Head of caudate nucleus (tissue), 42 donors: ENCODE measurements at places on chromosomes 16 and 17.
A peak's percentile ranks its signal among the peaks of the same experiment; 100 is the strongest.

GRCh38 chr17:50540560-50541401 is 6.2 kb upstream of the SPATA20 start:
- no peak for DNase-seq

DNA sequence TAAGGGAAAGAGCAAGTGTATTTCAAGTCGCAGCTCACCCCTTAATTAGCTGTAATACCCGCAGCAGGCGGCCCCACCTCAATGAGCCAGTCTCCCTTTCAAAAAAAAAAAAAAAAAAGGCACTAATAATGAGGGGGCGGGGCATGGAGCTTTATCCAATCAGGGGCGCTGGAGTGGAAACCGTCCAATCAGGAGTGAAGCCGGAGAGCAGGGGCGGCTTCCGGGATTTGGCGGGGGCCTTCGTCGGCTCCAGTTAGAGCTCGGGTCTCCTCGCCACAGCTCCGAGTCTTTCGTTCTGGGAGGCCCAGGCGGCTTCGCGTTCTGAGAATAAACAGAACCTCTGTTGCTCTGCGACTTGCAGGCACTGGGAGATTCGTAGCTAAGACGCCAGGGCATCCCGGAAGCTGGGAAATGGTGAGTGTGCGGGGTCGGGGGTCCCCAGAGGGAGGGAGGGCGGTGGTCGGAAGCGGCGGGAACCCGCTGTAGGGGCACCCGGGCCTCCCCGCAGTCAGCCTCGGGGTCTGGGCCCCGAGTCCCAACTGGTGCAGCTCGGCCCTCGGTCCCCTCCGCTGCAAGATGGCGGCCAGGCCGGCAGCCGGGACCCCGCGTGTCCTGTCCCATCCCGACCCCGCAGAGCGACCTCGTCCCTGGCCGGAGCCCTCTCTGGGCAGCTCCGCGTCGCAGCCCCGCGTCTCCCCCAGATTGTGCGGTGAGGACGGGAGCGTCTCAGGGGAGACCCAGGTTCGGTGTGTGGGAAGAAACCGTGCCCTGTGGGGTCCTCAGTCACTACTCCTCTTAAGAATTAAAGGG is at the start of gene ZNF267:
Gene ZNF267 (plus strand): TSS at position 252 of the 810 bp plus-strand sequence. CDS start 160 bp downstream, at position 412.
- peak; percentile 95 for DNase-seq

DNA sequence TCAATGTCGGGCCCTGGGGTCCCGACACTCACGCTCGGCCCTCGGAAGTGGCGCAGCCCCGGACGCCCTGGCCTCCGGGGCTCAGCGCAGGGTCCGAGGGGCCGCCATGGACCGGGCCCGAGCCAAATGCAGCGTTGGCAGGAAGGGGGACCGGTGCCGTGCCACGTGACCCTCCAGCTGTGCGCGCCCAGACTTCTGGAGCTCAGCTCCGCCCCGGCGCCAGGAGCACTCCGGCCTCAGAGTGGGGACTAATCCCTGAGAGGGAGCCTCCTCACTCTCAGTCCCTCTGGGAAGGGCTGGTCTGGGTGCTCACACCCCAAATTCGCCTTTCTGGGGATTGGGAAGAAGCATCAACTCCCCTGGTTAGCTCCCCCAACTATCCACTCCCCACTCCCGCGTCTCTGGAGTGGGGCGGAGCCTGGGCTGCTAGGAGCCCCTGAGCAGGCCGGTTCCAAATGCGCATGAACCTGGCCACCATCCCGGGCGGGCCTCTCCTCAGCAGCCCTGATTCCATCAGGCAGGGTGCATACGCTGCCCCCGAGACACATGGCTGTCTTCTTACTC is at the start of gene B3GNT9:
Gene B3GNT9 (minus strand): TSS at position 166 of the 564 bp plus-strand sequence. CDS start 513 bp downstream, outside the sequence.
- DNase-seq: no peak

DNA sequence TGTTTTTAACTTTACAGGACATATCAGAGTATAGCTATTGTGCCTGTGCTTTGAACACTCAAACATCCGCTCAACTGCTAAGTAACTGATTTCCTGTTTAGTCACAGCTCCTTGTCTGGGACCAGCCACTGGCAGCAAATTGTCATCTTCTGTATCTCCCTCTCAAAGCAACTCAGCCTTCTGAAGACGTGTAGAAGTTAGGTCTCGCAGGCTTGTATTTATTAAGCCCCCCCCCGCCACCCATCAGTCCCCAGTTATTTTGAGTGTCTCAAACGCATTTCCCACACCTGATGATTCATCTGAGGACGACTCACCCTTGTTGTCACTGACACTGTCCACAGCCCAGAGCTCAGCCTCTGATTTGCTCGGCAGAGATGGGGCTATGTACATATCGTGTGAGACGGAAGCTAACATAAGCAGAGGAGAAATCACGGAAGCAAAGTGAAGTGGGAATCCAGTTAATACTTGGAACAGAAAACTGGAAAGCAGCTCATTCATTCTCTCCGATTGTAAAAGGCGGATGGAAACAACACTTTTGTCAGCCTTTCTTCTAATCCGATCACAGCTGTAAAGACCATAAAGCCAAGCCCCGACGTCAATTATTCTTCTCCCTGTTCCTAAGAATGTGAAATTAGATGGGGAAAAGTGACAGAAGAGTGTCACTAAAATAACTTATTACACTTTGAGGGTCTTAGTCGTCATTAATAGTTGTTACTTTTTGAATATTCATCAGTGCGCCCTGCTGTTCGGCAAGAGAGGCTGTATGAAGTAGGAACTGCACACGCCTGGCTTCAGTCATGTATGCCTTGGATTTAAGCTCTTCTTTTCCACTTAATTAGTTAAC is 64.2 kb downstream of the PITPNC1 start:
- DNase-seq: no peak

DNA sequence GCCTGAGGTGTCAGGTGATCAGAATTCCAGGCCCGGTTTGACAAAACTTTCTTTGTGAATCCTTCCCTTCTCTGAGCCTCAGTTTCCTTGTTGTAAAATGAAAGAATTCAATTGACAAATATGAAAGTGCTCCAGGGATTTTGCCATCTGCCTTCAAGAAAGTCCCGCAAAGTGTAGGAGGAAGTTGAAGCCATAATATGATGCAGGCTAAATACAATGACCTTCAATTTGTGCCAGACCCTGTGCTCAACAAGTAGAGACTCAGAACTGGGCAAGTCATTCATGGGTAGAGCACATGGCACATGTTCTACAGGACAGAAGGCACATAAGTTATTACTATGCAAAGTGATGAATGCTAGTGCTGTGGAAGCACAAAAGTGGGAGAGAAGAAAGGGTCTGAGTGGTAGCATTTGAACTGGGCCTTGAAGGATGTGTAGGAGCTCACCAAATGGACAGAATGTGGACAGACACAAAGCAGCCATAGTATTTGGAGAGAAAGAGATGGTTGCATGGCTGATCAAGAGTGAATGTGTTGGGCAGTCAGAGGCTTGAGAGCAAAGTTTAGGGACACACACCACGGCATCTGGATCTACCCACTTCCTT is 2.4 kb upstream of the SCIMP start:
- no peak for DNase-seq

DNA sequence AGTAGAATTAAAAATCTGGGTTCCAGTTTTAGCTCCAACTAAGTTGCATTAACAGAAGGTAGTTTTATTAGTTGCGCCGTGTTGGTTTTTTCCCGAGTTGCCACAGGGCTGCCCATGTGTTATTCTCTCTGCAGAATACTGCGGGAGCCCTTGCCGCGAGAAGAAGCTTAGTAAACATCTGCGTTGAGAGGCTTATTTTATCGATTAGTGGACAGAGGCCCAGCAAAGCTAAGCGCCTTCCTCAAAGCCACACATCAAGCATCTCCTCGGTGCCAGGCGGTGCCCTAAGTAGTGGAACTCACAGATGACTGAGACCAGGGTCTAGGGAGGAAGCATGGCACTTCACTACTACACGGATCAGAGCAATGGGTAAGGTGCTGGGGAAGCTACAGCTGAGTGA is 212.3 kb upstream of the IRX5 start:
- no peak for DNase-seq

DNA sequence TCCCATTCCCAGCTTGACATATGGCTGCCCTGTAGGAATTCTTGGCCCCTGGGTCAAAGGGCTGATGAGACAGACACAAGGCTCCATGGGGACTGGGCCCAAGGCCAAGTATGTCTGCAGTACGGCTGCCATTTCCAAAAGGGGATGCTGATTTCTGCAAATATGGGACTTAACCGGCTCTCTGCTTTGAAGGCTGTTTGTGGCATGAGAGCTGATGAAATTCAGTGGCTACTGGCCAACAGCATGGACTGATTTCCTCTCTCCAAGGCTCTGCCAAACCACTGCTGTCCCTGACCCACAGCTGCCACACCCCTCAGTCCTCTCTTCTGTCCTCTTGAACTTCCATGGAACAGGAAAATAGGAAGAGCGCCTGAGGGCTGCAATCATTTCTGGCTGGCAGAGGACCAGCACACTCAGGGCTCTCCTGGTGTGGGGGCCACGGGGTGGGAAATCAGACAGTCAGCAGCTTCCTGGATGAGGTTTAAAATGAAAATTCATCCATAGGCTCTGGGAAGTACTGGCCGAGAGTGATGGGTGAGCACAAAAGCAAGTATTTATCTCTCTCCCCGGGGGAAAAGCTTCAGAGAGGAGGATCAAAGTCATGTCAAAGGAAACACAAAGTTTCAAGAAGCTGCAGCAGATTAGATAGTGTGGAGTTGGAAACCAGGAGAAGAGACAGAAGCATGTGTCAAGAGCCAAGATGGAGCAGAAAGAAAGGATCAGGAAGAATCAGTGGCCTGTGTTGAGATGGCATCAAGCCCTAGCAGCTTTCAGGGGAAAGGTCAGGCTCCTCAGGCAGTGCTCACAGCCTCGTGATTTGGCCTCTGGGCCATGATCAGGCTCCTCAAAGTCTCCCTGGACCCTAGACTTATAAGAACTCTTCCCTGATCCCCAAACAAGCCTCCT is 64.1 kb upstream of the SREBF1 start:
- peak; percentile 32 for DNase-seq

- DNase-seq: no peak
Observed at GRCh38 chr16:27344721-27345120, 30.9 kb downstream of the IL4R start.

DNA sequence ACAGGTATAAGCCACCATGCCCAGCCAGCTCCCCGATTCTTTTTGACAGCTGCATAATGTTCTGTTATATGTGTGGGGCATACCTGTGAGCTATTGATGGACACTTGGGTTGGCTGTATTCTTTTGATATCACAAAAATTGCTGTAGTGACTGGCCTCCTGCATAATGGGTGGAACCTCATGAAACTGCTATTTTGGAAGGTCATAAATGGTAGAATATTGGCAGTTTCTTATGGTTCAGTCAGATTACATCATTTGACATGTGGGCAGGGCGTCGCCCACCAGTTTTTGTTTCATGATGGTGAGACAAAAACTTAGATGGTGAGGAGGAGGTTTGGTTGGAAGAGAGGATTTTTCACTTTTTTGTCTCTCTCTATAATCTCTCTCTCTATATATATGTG is 26.7 kb upstream of the POLR3E start:
- DNase-seq: no peak

DNA sequence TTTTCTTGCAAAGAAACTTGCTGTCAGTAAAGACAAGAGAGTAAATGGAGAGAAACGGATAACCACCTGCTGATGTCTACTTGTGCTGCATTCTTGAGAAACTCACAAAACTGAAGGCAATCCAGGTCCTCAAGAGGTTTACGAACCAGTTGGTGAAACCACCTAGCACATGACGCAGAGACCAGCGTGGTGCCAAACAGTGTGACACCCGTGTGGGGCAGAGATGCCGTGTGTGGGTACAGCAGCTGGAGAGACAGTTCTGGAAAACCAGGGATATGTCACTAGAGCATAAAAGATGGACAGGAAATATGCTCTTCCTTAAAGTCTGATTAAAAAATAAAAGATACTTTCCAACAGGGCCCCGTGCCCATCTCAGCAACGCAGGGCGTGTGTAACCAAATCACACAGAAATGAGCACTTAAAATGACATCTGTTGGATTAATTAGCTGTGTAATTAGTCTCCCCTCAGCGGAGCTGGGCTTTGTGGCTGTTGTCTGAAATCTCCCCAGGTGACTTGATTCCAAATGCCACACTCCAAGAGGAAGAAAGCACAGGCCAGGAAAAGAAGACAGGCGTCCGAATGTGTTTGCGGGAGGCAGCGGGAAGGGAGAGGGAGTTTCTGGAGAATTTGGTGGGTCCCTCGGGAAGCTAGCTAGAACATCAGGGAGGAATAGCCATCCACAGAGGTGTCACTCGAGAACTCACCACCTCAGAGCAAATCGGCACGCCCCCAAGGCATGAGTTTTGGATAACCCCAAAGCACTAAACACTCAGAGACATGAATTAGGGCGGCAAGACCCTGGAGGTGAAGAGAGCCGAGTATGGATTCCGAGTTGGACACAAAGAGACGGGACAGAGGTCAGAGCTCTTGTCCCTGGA is 109.8 kb downstream of the ZFHX3 start:
- DNase-seq: no peak
